Esophagus squamous epithelium (tissue), 5 donors: ENCODE measurements at places on chromosomes 7 and 10.

DNA sequence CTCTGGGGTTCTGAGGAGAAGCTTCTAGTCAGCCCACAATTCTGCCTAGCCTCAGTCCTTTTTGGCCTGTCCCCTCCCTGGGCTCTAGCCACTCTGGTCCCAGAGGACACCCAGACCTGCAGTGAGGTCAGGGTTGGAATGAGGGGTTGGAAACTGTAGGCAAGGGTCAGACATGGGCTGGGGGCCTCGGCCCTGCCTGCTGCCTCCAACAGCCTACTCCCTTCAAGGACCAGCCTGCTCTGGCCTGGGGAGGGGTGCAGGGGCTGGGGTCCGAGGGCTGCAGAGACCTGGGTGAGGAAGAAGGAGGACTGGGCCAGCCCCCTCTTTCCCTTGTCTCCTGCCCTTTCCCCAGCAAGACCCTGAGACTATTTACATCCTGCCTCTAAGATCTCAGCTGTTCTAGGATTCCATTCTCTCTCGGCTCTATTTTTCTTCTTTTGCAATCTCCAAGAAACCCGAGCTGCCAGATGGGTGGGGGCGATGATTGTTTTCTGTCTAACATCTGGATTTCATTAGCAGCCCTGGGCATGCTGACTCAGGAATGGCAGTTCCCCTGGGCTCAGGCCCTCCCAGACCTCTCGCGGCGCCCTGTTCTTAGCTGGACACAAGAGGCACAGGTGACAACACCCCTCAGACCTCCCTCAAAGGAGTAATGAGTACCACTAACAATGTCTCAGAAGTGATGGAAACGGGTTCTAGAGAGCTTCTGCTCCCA lies 23.1 kb downstream of the ZCCHC24 start:
- DNase-seq, result no peak

- DNase-seq, result no peak
These were observed 69.4 kb downstream of the SAMD9 start for GRCh38 chr7:93048136-93048930.

DNA sequence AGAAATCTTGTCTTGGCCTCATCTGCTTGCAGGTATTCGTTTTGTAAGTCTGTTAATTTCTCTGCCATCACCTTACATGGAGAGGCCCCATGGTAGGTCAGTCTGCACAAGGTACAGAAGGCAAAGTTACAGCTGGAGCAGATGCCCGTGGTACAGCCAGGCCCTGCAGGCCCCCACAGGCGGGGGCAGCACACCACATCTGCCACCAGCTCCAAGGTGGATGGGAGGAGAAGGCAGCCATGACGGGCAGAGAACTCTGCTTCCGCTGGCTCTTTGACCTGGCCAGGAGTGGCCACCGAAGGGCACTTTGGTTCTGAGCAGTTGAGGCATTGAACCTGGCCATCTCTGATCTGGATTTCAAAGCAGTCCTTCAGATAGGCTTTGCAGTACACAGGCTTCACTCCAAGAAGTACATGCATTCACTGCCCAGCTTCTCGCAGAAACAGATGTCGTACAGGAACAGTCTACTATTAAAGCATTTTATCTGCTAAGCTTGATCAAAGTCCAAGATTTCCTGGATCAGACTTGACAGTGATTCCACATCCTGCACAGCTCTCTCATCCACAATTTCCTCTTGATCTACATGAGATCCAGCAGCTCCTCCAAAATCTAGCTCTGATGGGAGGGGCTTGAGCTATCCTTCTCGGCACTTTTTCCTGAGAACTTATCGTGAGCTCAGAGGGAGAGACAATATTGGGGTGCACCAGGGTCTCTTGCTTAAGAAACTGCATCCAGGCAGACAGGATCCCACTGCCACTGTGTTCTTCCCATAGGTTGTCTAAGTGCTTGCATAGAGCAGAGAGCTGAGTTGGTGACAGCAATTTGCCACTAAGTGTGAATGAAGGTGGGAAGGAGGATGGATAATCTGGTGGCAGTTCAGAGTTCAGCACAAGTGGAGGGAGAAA lies 120.7 kb downstream of the TRRAP start:
- no peak for DNase-seq

DNA sequence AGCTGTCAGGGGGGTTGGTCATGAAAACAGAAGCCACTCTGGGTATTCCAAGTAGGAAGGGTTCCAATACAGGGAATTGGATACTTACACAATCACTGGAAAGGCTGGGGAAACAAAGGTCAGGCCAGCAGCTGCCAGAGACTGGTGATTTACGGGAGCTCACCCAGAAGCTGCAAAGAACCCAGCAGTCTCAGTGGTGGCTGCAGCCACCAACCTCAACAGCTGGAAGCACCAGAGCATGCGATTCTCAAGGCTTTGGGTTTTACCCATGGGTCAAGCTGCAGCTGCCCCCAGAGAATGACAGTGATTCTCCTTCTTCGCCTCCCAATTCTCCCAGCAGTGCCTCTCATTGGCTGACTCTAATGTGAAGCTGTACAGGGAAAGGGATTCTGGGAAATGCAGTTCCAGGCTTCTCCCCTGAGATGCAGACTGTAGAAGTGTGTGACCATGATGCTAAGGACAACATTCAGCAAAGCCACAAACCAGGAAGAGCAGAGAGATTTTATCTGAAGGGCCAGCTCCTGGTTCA lies 107.2 kb upstream of the TCF7L2 start:
- DNase-seq, result no peak

DNA sequence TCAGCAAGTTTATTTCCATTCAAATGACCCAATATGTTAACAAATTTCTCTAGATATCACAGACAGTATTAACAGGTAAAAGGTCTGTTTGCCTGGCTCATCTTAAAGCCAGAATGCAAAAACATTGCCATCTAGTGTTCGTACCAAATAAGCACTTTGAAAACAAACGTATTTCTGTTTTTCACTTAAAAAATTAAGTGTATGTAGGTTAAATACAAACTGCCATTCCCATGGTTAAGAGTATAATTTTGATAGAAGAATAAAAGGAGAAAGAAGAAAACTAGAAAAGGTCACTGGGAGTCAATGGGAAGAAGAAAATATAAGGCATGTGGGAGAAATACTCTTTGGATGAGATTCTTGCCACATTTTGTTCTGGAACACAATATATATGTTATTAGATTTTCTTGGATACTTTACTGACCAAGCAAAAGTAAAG lies 51.0 kb downstream of the ORC5 start:
- DNase-seq, result no peak

GRCh38 chr10:77392851-77393250 lies 244.8 kb downstream of the KCNMA1 start:
- DNase-seq, result no peak

- no peak for DNase-seq
These were observed 65.0 kb upstream of the TRIM8 start for GRCh38 chr10:102579328-102579727.

DNA sequence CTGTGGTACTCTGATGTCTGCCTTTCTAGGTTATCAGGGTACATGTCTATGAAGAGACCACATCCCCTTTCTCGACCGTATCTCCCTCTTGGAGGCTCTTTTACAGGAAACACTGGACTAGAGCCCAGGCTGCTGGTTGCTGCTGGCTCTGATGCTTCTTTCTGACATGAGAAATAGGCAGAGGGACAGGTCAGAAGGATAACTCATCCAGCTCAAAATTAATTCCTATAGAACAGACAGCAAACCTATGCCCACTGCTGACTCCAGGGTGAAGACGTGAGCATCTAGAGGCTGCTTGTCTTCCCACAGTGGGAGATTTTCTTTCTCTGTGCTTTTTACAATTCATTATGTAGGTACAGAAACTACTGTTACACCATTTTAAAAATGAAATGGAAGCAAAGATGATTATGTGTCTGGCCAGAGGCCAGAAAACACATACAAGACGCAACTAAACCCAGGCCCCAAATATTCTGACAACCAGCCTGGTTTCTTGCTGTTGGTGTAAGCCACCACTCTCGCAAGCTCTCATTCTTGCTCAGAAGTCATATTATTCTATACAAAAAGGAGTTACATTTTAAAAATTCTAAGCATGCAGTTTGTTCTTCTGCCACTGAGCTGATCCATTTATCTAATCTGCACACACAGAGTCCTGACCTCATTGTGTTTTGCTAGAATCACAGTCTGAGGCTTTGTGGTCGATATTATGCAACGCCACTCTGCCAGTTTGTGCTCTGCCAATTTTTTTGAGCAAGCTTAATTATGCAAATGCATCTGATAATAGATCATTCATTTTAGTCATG lies 424.3 kb downstream of the KIF20B start:
- no peak for DNase-seq

- no peak for DNase-seq
These were observed 61.8 kb upstream of the A1CF start for GRCh38 chr10:50946991-50947781.

GRCh38 chr10:101841826-101842225 lies 1.8 kb downstream of the KCNIP2 start:
- no peak for DNase-seq

DNA sequence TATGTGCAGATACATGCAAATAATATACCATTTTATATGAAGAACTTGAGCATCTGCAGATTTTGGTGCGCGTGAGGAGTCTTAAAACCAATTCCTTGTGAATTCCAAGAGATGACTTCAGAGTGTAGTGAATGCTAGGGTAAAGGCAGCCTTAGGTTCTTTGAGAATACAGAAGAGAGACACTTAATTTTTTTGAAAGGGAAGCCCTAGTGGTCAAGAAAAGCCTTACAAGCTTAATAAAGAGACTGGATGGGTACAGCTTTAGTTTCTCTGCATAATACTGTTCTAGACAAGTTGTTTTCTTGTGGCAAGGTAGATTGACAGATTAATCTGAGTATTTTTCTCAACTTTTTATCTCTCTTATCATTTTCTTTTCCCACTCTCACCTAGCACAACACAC lies 636.5 kb downstream of the DNAJB9 start:
- DNase-seq, result no peak

DNA sequence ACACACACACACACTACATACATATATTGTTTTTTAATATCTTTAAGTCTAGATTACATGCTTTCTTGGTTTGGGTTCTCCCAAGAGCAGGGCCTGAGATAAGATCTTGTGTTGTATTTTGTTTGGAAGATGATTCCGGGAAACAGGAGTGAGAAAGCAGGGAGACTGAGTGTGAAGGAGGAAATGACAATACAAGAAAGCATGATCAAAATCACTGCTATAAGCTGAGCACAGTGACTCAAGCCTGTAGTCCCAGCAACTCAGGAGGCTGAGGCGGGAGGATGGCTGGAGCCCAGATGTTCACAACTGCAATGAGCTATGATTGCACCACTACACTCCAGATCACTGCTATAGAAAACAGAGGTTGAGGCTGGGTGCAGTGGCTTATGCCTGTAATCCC lies 267.6 kb downstream of the SKIDA1 start:
- DNase-seq, result no peak

DNA sequence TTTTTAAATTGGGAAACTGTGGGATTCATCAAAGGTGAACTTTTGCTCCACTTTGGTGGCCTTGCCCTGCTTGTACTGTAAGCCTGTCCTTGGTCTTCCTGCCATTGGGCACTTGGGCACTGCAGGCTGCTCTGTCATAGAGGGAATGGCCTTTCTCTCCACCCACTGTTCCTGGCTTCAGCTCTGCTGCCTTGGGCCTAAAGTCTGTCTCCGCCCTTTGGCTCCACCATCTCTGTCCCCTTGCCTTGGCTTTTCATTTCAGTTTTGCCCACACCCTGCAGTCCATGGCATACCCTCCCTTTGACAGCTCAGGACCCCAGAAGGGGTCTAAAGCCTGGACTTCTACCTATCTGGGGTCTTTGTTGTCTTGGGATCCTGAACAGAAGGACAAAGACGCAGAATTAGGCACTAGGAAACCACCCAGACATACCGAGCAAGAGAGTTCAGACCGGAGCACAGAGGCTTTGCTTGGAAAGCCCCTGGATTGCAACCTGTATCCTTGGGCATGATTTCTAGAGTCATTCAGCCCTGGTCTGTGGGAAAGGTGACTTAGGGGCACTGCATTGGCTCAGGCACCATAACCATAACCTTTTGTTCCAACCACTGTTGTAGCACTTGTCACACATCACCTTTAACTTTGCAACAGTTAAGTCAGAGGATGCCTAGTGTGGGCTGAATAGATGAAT lies 5.2 kb upstream of the ARHGAP22 start:
- DNase-seq, result no peak

DNA sequence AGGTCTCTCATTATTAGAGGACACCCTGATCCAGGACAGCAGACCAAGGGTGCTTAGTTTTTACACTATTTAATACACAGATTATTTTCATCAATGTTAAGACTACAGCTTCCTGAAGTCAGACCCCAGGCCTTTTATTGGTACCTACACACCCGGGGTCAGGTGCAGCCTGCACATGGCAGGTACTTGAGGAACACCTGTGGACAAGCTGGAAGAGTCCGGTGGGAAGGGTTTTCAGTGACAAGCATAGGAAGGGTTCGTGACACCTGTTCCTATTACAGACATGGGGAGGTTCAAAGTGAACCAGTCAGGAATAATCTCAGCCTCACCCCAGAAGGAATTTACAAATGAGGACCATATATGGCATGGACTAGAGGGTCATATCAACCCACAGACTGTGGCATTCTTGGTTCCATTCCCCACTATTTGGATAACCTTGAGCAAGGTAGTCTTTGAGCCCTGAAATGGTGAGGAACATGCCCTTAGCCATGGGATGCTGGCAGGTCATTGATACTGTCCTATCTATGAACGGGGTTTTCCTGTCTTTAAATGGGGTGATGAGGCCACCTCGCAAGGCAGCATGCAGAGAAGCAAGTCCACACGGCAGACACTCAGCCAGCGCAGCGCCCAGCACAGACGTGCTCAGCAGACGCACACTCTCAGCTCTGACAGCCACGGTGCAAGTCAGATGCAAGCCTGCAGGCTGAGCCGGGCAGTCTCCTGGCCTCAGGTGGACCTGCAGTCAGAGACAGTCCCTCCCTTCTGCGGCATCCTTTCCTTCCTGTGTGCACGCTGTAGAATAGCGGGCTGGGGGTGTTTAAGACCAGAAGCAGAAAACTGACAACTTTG lies 624.9 kb downstream of the PTPRN2 start:
- no peak for DNase-seq

DNA sequence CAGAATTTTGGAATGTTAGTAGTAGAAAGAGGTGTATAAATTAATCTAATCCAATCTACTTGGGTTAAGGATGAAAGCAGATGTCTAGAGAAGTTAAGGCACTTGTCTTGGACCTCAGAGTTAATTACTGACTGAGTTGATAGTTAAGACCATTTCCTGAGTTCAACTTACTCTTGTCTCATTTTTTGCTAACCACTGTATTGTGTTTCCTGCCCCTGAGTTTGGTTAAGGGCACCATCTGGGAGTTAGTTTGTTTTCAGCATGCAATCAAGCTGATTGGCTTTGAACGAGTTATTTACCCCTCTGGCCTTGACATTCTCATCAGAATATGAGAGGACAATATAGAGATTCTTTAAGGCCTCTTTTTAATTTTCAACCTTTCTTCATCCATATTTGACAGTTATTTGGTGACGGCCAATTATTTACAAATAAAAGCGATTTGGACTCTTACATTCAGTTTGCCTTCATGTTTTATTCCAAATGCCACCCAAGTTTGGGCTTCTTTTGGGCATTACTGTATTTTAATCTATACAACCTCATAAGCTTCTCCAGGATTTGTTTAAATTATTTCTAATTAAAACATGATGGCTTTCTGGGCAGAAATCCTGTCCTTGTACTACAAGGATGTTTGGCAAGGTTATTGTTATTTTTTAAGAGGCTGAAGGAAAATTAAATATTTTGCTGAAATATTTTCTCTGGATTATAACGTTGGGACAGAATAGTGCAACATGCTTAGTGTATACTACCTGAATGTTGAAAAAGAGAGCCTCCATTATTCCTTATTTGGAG lies 225.0 kb downstream of the CACNB2 start:
- DNase-seq, result no peak
